ENCODE measurements at places on chromosomes 12 and 14.
A peak's percentile ranks its signal among the peaks of the same experiment; 100 is the strongest.

DNA sequence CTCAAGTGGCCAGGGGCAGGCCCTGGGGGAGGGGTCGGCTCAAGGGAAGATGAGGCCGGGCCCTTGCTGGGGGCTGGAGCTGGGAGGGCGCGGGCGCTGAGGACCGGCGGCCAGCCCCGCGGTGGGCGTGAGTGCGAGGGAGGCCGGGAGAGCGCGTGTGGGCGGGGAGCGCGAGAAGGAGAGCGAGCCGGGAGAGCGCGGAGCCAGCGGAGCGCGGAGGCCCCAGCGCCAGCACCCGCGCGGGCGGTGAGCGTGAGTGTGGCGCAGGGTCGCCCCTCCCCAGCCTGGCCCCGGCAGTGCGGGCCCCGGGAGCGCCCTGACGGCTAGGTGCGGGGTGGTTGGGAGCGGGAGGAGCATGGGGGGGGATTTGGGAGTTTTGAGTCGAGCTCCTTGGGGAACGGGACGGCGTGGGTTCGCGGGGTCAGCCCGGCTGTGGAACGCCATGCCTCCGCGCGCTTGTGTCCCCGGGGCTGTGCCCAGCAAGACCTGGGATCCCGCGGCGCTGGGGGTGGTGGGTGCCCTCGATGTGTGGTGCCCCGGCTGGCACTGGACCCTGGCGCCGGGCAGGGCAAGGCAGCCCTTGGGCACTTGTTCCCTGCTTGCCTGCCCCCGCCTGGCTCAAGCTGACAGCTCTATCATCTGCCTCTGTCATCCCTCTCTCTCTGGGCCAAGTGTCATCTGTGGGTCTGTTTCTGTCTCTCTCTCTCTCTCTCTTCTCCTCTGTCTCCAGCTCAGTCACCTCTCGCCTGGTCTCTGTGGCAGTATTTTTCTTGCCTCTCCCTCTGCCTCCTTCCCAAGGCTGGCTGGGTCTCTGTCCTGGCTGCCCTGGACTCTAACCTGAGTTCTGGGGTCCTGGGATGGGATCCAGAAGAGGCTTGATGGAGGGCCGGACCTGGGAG is at the start of gene LBHD2:
LBHD2 (plus strand) TSS at position 190 of the 899 bp plus-strand sequence. CDS start 1,803 bp downstream, outside the sequence.
- no peak for DNase-seq

GRCh38 chr12:71661977-71662530 is 1.6 kb downstream of the ZFC3H1 start:
- DNase-seq: no peak

DNA sequence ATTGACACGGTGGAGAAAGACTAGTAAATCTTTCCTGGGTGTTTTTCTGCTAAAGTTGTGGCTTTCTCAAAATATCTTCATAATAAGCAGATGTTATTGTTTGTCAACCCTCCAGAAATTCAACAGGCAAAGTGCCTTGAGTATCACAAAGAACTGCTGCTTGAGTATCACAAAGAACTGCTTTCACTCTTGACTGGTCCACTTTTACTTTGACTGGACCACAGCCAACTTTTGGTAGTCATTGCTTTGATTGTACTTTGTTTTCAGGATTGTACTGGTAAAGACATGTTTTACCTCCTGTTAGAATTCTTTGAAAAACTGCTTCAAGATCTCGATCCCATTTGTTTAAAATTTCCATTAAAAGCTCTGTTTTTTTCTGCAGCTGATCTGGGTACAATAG is 62.6 kb downstream of the PDZRN4 start:
- DNase-seq: no peak

- no peak for DNase-seq
These were observed 2.5 kb upstream of the INF2 start for GRCh38 chr14:104686624-104687517.

GRCh38 chr12:58367041-58367440 is 425.7 kb downstream of the ATP23 start:
- no peak for DNase-seq

- no peak for DNase-seq
These were observed 19.5 kb downstream of the PTGDR start for GRCh38 chr14:52286661-52287649.

- no peak for DNase-seq
These were observed 12.1 kb downstream of the KRT85 start for GRCh38 chr12:52355176-52355575.

- no peak for DNase-seq
These were observed 9.5 kb upstream of the CDK17 start for GRCh38 chr12:96409731-96410130.

DNA sequence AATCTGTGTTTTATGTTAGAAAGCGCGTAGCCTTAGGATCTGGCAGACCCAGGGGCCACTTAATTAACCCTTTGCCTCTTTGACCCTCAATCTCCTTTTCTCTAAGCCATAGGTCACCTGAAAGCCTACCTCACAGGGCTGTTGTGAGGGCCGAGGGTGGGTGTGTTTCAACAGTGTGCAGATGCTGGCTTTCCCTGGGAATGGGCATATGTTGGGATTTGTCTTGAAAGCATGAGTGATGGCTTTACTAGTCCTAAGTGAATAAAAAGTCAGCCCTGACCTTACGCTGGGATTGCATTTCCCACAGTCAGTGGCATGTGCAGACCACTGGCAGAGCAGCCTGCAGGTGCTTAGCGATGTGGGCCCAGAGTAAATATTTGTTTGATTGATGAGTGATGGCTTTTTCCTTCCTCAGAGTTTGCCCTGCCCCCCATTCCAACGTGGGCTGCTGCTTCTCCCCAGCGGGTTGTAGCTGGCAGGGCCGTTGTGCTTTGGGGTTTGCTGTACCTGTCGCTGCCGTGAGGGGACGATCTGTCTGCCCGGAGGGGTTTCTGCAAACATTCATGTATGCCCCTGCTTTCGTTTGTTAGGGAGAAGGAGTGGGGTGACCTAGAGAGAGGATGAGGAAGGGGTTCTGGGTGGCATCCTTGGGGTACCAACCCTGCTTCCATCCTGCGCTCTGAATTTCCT is 31.5 kb downstream of the MEG3 start:
- DNase-seq: peak; percentile 60

GRCh38 chr12:8544295-8544694 is 3.6 kb upstream of the CLEC4E start:
- peak; percentile 20 for DNase-seq

DNA sequence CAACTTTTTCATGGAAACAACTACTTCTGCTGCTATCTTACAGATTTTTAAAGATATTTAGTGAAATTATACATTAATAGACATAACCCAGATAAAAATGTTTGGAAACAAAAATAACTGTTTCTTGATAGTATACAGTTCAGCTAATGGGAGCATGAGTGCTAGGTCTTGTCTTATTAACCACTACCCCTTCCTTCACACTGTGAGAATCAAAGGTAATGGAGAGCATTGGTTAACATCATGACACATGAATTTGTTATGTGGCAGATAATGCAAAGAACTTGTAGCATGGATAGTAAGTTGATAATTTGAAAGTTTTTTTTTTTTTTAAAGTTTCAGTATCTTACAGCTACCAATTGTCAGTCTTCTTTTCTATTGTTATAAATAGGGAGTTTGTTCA is 44.2 kb downstream of the CCDC91 start:
- DNase-seq: no peak

GRCh38 chr14:88584451-88584850 is 21.6 kb downstream of the ZC3H14 start:
- DNase-seq: no peak

- DNase-seq: no peak
These were observed 2.0 kb upstream of the PCNX1 start for GRCh38 chr14:70905301-70905700.

DNA sequence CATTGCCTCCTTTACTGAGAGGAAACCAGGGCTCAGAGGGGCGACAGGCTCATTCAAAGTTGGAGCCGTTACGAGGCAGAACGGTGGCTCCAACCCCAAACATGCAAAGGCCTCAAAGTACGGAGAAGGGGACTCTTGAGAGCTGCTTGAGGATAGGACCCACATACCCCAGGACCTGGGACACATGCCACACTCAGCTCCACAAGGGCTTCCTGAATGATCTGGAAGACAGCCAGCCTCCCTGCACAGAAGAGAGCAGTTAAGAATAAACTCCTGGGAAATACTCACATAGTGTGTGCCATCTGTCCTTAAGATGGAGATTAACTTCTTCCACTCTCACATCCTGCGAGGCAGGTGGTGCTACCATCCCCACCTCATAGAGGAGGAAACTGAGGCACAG is 26.6 kb upstream of the NXPH4 start:
- no peak for DNase-seq

DNA sequence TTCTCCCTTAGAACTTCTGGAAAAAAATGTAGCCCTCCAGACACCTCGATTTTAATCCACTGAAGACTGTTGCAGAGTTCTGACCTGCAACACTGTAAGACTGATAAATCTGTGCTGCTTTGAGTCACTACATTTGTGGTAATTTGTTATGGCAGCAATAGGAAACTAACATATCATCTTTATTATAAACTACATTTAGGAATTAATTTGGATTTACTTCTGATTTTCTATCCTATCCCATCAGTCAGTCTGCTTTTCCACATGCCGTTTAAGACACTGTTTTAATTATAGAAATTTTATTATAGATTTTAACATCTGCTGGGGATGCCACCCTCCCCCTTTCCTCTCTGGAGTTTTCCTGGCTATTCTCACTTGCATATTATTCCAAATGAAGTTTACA is 375.2 kb downstream of the DUSP6 start:
- DNase-seq: no peak

DNA sequence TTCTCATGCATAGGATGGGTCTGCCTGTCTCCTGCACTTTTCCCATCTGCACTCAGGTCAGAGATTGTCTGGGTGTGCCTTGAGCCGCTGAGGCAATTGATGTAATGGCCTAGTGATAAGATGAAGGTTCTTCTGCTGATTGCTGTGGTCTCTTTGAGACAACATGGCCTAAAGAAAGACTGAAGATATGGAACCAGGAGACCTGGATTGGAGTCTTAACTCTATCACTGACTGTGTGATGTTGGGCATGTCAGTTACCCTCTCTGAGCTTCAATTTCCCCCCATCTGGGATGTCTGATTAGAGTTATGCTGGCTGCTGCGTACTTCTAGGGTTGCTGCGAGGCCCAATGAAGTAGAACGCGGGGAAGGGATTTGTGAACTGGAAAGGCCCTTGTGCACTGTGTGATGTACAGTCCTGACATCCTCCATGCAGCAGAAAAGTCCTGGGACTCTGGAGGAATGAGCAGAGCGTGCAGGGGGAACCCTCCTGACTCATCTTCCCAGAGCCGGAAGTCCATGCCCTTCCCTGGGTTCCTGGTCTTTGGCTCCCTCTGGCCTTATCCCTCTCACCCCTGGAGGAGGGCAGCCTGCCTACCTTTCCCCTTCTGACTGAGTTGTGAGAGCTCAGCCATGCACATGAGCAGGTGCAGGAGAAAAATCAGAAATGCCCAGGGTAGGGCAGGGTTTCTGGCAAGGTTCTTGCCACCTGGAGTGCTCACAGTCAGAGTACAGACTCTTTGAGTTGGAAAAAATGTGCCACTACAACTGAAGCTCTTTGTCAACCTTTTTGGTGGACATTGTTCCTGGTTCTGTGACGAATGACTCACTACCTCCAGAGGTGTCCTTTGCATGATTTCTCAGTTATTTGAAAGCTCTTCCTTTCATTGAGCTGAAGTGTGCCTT is 21.1 kb downstream of the PLEKHD1 start:
- no peak for DNase-seq

DNA sequence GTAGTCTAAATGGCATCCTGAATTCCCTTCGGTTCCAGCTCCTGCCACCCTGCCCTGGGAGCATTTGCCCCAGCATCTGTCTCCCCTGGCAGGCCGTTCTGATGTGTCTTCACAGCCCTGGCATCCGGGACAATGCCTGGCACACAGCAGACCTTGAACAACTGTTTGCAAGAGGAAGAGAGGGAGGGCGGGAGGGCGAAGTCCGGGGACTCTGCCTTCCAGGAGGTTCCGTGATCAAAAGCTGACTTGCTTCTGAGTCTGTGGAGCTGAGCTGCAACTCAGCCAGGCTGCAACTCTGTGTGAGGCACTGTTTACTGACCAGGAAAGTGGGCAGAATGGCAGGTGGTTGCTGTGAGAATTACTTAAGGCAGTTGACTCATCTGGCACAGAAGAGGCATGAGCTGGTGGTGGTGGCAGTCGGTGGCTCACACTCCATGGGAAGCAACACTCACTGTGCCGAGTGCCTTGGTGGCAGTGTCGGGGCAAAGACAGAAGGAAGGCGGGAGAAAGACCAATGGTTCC is 61.1 kb upstream of the DLK1 start:
- DNase-seq: no peak

DNA sequence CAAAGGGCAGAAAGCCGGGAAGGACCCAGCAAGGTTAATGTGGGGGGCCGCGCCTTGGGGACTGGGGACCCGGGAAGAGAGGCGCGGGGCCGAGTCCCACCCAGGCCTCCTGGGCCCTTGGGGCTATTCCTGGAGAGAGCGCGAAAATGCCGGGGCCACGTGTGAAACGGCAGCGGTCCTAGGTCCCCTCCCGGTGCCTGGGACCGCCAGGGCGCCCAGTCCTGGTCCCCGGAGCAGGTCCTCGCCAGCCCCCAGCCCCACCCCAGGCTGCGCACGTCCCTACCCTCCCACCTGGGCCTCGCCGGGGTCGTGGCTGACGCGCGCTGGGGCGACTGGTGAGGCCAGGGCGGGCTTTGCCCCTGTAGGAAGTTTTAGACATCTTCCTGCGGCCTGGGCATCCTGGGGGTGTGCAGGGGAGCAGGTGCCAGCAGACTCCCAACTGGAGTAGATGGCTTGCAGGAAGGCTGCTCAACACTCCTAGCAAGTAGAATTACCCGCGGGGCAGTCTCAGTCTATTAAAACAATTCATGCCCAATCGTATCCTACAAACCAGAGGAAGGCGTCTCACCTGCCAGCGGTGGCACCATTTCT is 708 bp downstream of the FAR2 start:
- no peak for DNase-seq

- DNase-seq: no peak
These were observed 23.2 kb downstream of the OR6S1 start for GRCh38 chr14:20618271-20618749.

GRCh38 chr12:114152890-114153289 is 186.8 kb upstream of the RBM19 start:
- no peak for DNase-seq
